ENCODE measurements at places on chromosomes 12 and 14.

GRCh38 chr12:110760204-110760609 lies 17.5 kb upstream of the PPP1CC start:
- no peak for DNase-seq

GRCh38 chr14:101630056-101630965 lies 69.0 kb downstream of the DIO3 start:
- no peak for DNase-seq

GRCh38 chr12:131687346-131688125 lies 23.4 kb upstream of the SFSWAP start:
- DNase-seq = no peak

GRCh38 chr12:113591480-113591974 lies 119.9 kb upstream of the LHX5 start:
- no peak for DNase-seq

GRCh38 chr14:93937519-93937918 lies 10.4 kb downstream of the FAM181A start:
- no peak for DNase-seq

GRCh38 chr12:44775901-44776300 lies 100.2 kb downstream of the NELL2 start:
- DNase-seq = no peak

DNA sequence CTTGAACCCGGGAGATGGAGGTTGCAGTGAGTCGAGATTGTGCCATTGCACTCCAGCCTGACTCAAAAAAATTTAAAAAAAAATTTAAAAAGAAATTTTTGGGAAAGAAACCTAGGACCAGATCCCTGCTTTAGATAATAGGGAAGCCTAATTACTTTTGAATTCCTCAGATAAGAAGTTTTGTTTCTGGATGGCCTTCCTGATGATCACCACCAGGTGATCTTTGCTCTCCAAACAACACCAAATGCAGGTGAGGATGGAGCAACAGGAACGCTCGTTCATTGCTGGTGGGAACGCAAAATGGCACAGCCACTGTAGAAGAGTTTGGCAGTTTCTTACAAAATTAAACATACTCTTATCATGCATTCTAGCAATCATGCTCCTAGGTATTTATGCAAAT lies 28.5 kb upstream of the KLC1 start:
- DNase-seq = no peak

DNA sequence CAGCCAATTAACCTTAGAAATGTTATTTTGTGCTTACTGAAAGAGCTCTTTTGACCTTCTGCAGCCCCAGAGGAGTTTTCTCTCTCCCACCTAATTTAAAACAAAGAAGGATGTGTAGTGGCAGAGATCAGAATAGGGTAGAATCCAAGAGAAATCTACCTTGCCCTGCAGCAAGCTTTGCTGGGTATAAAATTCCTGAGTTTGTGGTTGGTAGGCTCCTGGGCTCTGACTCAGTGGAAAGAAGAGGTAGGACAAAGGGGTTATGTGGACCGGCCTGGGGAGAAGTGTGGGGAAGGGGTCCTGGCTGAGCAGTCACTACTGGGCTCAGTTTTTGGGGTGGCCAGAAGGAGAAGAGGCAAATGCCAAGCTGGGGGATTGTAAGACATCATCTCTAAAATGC lies 46.8 kb downstream of the IRF2BPL start:
- DNase-seq = no peak

DNA sequence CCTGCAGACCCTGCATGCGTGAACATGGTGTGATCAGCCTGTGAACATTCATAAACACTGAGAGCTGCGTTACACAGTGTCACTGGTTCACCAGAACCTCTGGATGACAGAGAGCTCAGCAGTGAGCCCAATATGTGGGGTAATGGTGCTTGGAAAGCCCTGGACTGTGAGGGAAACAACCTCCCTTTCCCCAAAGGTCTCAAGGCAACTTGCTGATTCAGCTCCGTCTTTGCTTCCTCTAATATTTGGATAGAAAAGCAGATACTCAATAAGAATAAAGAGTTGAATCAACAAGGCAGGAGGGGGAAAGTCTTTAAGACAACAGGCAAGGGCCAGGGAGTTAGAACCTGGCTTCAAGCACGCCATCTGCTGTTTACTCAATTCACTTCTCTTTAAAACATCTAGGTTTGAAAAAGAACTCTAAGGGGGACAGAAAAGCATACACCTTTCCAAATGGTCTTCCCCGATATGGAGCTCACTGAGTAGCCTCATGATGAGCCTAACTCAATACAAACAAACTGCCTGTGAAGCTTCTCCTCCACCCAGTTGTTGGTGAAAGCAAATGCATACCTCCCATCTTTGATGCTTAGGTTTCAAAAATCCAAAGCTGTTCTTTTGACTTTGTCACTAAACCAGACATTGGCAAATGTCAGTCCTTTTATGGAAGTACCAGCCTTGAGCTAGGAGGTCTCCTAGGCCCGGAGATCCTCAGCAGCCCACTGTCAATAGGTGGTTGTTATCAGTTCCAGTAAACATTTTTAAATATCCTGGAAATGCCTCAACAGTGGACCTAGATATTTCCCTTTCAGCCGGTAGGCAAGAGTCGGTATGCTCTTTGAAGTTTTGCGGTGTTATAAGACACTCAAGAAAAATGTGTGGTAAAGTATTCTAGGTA lies 76.1 kb downstream of the SAMD4A start:
- peak; percentile 53 for DNase-seq

DNA sequence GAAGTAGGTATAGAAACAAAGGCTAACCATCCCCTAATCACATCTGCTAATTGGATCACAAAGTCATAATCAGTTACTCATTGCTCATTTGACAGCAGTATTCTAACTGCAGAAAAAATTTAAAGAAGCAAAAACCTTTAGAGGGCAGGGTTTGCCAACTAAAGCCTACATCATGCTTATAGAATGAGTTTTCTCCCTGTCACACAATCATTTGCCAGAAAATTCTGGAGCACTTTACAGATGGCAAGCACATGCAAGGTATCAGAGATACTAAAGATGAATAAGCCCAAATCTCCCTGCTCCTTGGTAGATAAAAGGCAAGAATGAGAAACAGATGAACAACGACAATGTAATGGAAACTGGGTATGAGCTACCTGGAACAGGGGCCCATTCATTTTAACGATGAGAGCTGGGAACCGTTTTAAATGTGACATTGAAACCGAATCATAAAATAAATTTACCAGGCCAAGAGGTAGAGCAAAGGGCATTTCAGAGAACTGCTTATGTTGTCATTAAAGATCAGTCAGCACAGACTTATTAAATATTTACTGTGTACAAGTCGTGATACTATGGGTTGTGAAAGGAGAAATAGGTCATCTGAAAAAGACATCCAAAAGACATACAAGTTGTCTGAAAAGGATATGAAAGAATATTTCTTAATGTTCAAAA lies 211.4 kb upstream of the ABCD2 start:
- peak; percentile 28 for DNase-seq

DNA sequence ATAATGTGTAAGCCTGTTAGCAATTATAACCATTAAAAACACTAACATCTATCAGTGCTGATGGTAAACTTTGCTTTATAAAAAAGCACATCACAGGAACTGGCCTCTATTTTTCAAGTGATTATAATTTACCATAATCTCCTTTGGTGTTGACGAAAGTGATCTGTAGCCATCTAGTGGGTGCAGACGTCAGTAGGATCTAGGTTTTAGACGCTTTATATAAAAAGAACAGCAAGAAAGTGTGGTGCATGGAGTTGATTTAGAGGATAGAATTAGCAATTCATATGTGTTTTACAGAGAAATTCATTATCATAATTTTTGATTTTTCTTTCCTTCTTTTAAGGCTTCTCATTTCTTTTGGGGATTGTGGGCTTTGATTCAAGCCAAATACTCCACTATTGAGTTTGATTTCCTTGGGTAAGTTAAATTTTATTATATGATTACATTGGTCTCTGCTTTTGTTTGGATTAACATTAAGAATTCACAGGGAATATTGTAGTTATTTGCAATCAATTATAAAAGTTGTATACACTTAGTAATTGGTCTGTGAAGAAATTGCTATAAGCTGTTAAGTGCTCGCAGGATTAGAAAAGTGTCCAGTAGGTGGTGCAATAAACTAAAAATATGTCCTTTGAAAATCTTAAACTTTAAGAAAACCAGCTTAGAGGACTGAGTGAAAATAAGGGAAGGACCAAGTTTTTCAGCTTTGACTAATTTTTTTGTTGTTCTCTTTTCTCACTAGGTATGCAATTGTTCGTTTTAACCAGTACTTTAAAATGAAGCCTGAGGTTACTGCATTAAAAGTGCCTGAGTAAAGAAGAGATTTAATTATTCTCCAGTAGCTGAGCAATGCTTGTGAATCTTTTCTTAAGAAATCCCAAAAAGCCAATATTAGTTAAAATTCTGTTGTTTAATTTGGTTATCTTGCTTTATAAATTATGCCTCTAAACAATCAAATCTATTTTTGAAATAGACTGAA lies 59.5 kb downstream of the ETNK1 start:
- peak; percentile 30 for DNase-seq

GRCh38 chr12:27506645-27507189 lies 17.3 kb upstream of the PPFIBP1 start:
- no peak for DNase-seq

- DNase-seq = no peak
These were observed 65.2 kb downstream of the TBC1D30 start for GRCh38 chr12:64889434-64890216.

GRCh38 chr12:126286203-126286602 lies 1221.0 kb downstream of the AACS start:
- DNase-seq = no peak

DNA sequence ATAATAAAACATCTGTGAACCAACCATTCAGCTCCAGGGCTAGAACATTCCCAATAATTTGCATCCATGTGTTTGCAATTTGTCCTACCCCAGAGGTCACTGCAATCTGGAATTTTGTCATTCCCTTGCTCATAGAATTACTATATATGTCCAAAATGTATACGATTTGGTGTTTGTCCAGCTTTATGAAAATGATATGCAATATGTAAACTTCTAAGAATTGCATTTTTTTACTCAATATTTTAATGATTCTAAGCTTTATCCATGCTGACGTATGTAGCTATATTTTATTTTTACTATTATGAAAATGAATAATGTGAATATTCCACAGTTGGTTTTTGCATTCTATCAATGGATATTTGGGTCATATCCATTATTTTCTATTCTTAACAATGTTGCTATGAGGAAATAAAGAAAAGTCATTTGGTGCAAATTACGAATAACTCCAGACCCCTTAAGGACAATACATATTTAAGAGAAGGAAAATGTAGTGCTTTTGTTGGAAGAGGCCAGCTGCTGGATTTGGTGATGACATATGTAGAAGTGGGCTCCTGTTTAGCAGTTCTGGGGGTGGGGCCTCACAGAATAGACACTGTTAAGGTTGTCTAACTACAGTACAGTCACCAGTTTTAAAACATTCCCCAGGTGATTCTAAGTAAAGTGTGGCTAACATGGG lies 139.4 kb downstream of the SLC38A4 start:
- DNase-seq = peak; percentile 12

- DNase-seq = no peak
These were observed 3.5 kb upstream of the SEL1L start for GRCh38 chr14:81537193-81537592.

DNA sequence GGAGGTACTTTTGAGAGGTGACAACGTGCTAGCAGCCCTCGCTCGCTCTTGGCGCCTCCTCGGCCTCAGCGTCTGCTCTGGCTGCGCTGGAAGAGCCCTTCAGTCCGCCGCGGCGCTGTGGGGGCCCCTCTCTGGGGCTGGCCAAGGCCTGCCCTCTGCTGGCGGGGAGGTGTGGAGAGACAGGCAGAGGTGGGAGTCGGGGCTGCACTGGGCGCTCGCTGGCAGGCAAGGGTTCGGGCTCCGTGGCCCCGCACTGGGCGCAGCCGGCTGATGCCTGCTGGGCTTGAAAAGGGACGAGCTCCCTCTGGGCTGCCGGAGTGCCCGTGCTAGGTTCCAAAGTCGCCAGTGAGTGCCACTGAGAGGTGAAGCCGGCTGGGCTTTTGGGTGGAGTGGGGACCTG lies 580.0 kb downstream of the DIO2 start:
- no peak for DNase-seq

GRCh38 chr14:69483765-69484443 lies 624 bp upstream of the PLEKHD1 start:
- no peak for DNase-seq

DNA sequence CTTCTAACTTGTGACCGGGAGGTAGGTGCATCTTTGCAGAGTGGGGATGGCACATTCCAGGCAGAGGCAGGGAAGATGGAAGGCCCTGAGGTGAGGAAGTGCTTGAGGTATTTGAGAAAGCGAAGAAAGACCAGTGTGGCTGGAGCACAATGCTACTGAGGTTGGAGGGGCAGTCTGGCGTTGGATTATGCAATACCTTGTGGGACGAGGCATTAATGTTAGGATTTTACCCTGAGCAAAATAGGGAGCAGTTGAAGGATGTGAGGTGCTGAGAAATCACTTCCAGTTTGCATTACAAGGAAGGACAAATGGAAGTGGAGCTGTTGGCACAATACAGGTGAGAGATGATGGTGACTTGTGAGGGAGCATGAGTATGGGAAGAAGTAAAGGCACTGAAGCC lies 145.5 kb downstream of the KCNA5 start:
- no peak for DNase-seq

DNA sequence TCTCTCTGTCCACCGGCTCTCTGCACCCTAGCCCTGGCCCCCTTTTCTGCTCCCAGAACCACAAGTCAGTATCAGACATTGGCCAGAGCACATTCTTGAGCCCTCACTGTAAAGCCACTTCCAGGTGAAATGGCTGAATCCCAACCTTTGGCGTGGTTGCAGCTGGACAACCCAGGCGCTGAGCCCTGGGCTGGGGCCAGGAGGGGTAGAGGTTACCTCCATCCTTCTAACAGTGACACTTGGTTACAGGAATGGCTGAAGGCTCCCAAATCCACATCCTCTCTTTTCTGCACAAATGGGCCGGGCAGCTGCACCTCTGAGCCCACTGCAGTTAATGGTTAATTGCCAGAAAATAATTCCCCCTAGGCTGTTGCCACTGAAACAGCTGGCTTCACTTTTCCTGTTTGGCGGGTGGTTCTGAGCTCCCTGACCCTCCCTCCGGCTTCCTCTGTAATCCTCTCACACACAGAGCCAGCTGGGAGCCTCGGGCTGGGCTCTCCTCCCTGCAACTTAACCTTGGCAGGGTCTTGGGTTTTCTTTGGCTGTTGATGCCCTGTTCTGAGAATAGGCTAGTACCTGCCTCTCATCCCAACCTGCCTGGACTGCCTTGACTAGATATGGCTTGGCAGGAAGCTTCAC lies 44.1 kb downstream of the TSPAN11 start:
- DNase-seq = no peak

- no peak for DNase-seq
These were observed 158.2 kb upstream of the C14orf180 start for GRCh38 chr14:104421401-104421821.

DNA sequence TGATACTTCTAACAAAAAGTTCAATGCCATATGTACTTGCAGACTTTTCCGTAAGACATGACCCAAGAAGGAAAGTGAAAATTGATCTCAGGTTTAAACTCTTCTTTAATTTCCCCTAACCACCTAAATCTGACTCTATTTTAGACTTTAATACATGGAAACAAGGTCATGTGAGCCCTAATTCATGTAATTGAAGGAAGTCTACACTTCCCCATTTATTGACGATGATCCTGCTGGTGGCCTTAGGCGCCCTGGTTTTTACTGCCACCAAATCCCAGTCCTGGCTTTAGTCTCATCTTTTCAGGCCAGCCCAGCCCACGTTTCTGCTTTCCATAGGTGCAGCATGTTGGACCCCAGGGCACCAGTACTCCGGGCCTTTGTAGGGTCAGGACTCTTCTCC lies 157.9 kb downstream of the PELI2 start:
- no peak for DNase-seq

All from fibroblast of skin of abdomen (primary cell).